ENCODE measurements at places on chromosomes 1 and 21.

DNA sequence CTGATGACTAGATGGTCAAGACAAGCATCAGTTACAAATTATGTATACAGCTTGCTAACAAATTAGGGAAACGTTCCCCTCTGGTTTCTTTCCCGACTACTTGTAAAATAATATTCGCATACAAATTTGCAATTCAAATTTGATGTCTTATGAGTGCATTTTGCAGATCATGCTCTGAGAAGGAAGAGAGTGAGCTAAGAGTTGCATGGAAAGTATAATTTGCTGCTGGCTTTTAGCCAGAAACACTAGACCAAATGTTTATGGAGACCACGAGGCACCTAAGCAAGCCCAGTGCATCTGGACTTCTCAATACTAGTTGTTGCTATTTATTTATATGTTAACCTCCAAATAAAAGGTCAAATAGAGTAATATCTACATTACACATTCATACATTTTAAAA, 216.0 kb downstream of the SMYD3 start:
- DNase-seq = no peak

DNA sequence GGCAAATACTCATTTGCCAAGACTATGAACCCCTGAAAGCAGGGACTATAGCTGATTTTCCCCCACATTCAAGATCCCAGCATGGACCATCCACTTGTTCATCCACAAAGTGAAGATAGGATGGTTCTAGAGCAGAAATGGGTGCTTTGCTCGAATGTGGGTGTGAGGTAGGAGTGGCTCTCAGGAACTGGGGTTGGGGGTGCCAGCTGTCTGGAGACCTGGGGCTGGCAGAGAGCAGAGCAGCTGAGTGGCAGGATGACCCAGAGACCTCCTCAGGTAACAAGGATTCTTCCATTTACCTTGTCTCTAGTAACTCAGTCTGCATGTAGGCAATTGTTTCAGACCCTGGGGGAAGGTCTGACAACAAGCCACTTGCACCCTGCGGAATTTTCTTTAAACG, 6.0 kb downstream of the S100A9 start:
- no peak for DNase-seq

DNA sequence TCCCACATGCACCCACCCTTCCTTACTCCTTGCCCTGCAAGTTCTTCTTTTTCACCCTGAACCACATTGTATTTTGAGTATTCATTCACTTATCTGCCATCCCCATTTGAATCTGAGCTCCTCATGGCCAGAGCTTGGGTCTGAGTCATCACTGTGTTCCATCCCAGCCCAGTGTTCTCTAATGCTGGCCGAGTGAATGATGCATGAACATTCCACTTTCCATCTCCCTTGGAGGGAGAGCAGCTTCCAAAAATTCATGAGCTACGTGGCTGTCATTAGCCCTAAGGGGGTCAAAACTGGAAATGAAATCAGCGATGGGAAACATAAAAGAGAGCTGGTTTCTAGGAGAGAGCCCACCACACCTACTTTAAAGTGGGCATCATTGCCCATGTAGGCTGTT, 187.0 kb upstream of the USP24 start:
- no peak for DNase-seq

DNA sequence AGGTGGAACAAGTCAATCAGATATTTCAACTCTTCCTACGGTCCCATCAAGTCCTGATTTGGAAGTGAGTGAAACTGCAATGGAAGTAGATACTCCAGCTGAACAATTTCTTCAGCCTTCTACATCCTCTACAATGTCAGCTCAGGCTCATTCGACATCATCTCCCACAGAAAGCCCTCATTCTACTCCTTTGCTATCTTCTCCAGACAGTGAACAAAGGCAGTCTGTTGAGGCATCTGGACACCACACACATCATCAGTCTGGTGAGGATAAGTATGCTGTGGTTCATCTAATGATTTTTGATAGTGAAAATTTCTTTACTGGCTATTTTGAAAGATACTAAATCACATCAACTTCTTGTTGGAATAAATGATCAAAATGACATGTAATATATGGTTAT, 67.7 kb upstream of the MPC2 start:
- DNase-seq = no peak

DNA sequence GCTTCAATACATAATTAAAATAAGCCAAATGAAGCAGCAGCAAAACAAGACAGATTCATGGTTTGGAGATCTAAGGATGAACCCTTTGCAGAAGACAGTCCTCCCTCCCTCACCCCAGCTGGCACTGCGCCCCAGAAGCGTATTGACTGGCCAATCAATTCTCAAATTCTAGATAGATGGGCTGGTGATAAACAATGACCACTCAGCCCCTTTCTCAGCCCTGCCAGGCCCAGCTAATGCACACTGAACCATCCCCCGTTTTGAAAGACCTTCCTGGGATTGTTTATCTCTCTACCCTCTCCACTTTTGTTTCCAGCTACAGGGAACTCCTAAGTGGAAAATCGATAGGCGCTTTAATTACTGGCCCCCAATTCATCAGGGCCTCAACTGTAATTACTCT, 29.0 kb downstream of the TNR start:
- DNase-seq = no peak

DNA sequence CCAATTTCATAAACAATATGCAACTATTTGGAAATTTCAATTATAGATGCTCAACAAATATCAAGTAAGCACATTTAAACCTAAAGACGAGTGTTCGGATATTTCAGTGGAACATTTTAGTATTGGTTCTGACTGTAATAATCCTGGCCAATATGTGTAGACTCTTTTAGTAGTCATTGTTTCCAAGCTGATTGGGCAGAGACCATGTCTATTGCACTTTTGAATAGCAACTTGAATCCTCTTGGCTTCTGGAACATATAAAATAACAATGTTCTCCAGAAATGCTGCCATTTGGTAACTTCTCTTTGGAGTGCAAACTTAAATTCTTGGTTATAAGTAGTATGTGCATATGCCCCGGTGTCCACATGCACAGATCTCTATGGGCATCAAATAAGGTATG, 205.5 kb upstream of the C1orf105 start:
- no peak for DNase-seq

DNA sequence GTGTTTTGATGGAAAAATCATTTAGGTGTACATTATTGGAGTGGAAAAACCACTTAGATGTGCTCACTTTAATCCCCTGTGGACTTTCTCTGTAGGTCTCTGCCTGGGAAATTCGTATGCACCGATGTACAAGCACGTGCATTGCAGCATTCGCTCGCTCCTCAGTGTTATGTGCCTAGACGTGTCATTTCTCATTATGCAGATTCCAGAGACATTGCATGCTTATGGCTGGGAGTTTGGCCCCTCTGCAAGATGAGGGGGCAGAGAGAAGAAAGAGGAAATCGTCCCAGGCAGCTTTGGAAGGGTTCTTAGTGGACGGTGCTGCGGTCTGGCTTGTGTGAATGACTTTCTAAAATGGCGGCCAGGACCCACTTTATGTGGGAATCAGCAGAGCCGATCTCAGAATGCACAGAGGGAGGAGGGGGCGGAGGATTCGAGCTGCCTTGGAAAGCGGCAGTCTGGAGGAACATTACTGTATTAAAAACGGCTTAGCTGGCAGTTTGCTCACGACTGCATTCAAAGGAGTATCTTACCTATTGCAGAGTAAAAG, 2.3 kb downstream of the SPEN start:
- no peak for DNase-seq

GRCh38 chr1:222068937-222069336, 327.0 kb upstream of the DUSP10 start:
- DNase-seq = no peak

DNA sequence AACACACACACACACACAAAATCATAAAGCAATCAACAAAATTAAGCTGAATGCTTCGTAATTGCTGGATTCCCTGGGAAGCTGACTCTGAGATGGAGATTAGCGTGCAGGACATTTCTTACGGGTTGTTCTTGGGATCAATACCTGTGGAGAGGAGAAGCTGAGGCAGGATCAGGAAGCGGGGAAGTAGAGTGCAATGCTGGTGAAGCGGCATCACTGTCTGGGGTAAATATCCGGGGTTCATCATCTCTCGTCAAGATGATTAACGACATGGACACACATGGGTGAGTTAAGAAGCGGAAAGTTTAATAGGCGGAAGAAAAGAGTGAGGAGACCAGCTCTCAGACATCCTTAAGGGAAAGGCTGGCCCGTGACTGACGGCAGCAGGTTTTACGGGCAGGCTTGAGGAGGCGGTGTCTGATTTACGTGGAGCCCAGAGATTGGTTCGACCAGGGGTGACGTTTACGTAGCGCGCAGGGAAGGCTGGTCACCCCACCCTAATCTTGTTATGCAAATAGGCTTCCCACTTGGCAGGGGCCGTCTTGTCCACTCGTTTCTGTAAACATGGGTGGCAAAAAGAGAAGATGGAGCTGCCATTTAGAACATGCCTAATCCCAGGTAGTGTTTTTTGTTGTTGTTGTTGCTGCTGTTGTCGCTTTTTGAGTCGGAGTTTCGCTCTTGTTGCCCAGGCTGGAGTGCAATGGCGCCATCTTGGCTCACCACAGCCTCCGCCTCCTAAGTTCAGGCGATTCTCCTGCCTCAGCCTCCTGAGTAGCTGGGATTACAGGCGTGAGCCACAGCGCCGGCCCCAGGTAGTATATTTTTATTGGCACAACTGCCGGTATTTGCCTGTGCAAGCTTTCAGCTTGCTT, 135.6 kb upstream of the KCNJ15 start:
- no peak for DNase-seq

DNA sequence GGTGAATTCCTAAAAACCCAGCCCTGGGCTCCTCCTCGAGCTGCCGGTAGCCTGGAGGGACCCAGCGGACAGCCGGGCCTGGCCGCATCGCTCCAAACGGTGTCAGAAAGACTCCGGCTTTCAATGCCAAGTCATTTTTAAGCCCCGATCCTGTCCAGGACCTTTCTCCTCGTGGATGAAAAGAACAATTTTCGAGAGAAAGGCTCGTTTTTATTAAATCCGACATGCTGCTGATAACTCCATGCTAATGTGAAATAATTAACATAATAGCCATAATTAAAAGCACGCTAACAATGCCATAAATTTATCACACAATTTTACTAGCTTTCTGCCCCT, 4.6 kb upstream of the FOXD3 start:
- DNase-seq = no peak

GRCh38 chr1:55378582-55378981, 163.4 kb upstream of the USP24 start:
- DNase-seq = peak; percentile 11

DNA sequence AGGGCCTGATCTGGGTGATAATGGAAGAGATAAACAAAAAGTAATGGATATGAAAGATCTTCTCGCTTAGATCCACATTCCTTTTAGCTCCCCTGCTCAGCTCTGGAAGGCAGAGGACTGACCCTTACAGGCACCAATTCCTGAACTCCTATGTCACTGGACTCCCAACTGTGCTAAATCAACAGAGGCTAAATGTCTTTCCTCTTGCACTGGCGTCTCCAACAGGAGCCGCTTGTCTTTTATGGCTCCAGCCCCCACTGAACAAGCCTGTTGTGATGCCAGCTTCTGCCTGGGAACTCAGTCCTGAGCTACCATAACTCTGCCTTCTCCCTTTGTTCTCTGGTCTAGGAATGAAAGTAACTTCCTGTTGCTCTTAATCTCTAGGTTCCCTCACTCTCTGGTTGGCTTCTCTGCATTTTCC, 142.1 kb upstream of the COL11A1 start:
- DNase-seq = no peak

GRCh38 chr1:36603461-36603860, 120.7 kb upstream of the CSF3R start:
- no peak for DNase-seq

DNA sequence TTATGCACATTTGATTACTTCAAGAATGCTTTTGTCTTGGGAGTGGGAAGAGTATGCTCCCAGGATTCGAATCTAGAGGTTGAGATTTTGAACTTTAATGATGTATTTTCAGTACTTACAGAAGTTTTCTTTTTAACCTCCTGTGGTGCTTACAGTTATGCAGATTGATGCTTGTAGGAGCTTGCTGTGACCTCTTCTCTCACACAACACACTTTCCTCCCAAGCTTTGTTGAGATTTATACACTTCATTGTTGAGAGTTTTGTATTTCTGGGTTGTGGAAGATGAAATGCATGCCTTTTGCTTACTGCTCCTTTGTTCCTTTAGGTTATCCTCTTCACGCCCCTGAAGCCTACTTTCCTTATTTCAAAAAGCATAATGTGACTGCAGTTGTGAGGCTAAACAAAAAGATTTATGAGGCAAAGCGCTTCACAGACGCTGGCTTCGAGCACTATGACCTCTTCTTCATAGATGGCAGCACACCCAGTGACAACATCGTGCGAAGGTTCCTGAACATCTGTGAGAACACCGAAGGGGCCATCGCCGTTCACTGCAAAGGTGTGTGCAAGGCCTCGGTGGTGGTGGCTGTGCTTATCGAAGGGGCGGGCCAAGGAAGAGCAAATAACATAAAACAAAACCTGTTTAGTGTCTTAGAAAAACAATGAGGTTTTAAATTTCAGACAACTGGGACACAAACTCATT, 75.5 kb upstream of the GPR88 start:
- DNase-seq = no peak

- DNase-seq = peak; percentile 79
Measured at GRCh38 chr1:1069056-1069710, 4.9 kb downstream of the RNF223 start.

DNA sequence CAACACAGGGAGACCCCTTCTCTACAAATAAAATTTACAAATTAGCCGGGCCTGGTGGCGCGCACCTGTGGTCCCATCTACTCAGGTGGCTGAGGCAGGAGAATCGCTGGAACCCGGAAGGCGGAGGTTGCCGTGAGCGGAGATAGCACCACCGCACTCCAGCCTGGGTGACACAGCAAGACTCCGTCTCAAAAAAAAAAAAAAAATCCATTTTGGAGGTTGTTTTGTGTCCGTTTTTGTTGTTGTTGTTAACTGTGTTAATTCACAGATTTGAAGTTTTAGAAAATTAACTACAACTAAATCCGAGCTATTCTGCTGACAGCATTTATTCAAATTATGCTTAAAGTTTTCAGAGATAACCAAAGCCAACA, 618 bp downstream of the CLCC1 start:
- DNase-seq = no peak

DNA sequence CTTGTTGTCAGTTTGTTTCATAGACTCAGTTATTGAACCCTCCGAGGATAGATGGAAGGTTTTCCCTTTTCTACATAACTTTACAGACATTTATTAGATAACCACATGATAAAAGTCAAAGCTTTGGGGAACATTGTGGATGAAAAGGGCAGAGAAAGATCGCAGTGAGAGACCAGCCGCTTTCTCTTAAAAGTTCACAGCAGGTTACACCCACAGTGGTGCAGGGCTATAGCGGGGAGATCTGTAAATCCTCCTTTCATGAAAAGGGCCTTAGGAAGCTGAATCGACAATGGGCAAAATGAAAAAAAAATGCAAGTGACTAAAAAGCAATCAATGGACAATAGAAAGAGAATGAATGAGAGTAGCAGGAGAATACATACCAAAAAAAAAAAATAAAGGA, 218.6 kb downstream of the GRIK1 start:
- DNase-seq = no peak

- DNase-seq = no peak
Measured at GRCh38 chr1:37151789-37152188, 117.5 kb upstream of the GRIK3 start.
